ENCODE measurements at places on chromosomes 5 and 9.

GRCh38 chr5:135503871-135504270, 31.9 kb downstream of the NEUROG1 start:
- DNase-seq: no peak

- no peak for DNase-seq
These were observed 52.2 kb downstream of the PCDH1 start for GRCh38 chr5:141825791-141826560.

DNA sequence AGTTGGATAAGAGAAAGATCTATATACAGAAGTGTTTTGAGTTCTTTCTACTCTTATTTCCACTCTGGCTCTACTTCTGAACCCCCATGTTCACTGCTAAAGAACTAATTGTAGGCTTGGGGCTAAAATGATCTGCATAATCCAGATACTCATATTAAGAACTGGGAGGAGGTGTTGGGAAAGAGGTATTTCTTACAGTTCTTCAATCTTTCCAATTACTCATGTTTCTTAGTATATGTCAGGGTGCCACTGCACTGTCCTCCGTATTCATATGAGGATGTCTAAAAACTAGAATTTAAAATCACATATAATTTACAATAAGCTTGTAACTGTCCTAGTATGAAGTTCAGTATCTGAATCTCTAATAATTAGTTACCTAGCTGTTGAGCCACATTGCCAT, 12.7 kb downstream of the NIPBL start:
- no peak for DNase-seq

DNA sequence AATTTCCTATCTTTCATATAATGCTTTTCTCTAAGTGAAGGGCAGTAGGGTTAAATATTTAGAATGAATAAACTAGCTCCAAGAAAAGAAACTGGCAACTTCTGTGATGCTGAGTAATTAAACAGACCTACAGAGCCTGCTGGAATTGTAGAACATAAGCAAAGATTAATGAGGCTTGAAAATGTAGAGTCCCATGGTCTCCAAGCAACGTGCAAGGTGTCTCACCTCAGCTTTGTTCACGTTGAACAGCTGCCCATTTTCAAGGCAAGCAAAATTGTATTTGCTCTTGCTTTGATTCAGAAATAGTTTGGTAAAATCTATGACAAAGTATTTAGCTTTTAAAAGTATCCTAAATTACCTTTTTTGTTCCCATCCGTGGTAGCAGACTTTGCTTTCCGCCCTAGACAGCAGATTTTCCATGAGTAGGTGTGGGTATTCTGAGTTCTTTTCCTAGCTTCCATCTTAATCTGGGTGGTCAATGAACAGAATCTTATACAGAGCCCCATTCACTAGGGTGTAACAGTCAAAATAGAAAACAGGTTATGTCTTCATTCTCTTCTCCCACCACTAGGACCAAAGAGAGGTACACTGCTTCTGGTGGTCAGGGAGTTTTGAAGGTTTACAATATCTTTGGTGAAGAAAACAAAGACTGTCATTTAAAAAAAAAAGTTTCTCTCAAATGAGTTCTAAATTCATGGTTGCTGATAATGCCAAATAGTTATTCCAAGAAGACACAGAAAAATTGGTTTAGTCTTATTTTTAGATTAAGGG, 52.1 kb upstream of the TYRP1 start:
- DNase-seq: no peak

DNA sequence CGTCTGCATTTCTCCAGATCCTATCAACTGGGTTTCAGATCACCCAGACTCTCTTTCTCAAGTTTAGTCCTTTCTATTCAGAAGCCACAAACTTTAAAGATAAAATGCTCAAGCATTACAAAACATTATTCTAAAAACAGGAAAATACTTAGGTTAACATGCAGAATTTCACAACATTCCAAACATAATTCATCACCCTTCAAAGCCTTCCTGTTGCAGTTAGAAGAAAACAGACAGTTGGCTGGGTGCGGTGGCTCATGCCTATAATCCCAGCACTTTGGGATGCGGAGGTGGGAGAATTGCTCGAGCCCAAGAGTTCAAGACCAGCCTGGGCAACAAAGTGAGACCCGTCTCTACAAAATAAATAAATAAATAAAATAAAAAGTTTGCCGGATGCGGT, 7.7 kb upstream of the OCLN start:
- DNase-seq: peak; percentile 23

DNA sequence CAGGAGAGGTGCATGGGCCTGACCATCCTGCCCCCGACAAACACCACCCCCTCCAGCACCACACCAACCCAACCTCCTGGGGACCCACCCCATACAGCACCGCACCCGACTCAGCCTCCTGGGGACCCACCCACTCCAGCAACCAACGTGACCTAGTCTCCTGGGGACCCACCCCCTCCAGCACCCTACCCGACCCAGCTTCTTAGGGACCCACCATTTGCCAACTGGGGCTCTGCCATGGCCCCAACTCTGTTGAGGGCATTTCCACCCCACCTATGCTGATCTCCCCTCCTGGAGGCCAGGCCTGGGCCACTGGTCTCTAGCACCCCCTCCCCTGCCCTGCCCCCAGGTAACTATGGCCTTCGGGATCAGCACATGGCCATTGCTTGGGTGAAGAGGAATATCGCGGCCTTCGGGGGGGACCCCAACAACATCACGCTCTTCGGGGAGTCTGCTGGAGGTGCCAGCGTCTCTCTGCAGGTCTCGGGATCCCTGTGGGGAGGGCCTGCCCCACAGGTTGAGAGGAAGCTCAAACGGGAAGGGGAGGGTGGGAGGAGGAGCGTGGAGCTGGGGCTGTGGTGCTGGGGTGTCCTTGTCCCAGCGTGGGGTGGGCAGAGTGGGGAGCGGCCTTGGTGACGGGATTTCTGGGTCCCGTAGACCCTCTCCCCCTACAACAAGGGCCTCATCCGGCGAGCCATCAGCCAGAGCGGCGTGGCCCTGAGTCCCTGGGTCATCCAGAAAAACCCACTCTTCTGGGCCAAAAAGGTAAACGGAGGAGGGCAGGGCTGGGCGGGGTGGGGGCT, 4.6 kb downstream of the CEL start:
- no peak for DNase-seq

DNA sequence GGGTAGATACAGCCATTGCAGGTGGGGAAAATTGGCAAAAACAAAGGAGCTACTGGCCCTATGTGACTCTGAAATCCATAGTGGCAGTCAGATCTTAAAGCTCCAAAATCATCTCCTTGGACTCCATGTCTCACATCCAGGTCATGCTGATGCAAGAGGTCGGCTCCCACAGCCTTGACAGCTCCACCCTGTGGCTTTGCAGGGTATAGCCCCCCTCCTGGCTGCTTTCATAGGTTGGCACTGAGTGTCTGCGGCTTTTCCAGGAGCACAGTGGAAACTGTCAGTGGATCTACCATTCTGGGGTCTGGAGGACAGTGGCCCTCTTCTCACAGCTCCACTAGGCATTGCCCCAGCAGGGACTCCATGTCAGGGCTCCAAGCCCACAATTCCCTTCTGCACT, 1190.1 kb downstream of the CDH12 start:
- DNase-seq: no peak

DNA sequence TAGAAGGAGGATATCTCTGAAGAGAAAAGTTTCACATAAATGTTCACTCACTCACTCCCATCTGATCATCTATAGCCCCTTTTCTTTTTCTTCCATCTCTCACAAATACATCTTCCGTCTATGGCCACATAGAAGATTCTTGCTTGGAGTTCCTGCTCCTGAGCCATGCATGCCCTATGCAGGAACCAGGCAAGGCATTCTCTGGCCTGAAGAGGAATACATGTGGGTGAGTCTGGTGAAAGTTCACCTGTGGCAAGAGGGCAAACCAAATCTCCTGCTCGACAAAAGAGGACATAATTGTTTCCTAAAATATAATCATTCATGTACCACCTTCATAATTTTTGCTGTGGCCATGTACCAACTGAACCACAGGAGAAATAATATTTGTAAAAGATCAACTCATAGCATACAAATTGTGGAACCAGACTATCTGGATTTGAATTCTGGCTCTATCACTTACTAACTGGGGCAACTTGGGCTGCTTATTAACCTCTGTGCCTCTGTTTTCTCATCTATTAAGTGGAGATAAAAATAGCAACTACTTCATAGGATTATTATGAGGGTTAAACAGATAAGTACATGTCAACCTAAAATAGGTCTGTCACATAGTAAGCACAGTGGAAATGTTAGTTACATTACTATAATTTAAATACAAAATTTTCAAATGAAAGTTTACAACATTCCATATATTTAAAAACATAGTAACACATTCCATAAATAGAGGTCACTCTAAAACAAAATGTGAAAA, 121.2 kb upstream of the NFIB start:
- no peak for DNase-seq

DNA sequence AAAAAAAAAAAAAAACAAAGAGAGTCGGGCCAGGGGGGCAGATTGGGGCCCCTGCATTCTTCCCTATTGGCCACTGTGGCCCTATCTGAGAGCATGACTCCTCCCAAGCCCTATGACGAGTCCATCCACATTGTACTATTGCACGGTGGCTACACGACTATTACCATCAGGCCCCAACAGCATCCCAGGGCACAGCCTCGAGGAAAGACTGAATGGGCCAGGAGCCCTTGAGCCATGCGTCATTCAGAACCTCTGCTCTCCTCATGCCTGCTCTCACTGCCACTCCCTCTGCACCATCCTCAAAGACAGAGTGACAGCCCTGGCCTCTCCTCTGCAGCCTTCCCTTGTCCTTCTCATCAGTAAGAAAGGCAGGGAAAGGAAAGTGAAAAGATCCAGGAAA, 20.2 kb upstream of the ORM1 start:
- no peak for DNase-seq

DNA sequence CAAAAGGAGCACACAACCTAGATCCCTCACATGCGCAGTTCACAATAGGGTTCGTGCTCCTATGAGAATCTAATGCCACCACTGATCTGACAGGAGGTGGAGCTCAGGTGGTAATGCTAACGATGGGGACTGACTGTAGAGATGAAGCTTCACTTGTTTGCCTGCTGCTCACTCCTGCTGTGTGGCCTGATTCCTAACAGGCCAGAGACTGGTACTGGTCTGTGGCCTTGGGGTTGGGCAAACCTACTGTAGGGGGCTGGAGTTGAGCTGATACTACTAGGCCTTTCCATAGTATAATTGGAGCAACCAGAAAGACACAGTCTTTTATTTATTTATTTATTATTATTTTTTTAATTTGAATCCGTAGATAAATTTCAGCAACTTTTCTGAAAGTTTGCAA, 5.3 kb downstream of the LNPEP start:
- DNase-seq: no peak

DNA sequence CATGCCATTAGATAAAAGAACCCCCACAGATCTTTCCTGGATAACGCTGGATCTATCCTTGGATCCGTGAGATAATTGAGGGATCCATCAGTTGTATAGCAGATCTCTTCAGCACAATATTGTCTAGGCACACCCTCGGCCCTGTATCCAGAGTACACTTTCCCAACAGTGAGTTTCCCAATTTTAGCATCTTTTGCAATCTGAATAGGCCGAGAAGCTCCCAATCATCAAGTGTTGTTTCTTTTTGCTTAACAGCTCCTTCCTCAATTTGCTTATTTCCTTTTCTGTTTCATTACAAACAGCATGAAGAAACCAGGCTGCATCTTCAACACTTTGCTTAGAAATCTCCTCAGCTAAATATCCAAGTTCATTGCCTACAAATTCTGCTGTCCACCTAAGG, 4.4 kb upstream of the SPTLC1 start:
- no peak for DNase-seq

GRCh38 chr9:20636888-20637440, 14.7 kb upstream of the MLLT3 start:
- DNase-seq: no peak

- no peak for DNase-seq
These were observed 638.3 kb downstream of the HTR1A start for GRCh38 chr5:63323926-63324325.

DNA sequence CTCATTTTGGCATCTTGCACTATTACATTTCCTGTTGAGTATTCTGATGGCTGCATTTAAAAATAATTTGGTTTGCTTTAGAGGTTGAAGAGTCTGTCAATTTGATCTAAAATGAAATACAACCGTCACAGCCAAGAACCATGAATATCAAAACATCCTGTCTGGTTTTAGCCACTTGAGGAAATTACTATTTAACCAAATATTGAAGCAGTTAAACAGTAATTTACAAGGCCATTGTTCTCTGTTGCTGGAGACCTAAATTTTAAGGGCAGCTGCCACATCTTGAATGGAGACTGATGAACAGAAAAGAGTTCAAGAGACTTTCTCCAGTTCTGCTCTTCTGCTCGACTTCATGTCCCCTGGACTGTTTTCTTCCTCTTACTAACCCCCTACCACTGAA, 549.4 kb downstream of the LRRC70 start:
- DNase-seq: no peak

GRCh38 chr9:36276781-36277181, 18.5 kb upstream of the GNE start:
- DNase-seq: peak; percentile 42

DNA sequence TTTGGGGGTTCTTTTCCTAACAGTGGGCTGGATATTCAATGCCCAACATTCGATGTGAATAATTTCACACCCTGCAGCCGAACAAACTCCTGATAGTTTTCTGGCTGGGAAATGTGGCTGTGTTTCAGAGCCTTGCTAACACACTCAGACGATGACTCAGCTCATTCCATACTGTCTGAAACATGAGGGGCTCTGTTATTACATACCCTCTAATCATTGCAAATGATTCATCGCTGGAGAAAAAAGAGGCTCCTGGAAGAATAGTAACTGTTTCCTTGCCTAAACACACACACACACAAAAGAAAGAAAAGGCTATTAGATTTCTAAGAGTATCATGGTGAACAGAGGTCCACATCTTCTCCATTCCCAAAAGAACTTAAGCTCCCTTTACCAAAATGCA, 75.8 kb downstream of the OXCT1 start:
- peak; percentile 89 for DNase-seq

GRCh38 chr5:35317586-35317985, 87.3 kb upstream of the PRLR start:
- no peak for DNase-seq

DNA sequence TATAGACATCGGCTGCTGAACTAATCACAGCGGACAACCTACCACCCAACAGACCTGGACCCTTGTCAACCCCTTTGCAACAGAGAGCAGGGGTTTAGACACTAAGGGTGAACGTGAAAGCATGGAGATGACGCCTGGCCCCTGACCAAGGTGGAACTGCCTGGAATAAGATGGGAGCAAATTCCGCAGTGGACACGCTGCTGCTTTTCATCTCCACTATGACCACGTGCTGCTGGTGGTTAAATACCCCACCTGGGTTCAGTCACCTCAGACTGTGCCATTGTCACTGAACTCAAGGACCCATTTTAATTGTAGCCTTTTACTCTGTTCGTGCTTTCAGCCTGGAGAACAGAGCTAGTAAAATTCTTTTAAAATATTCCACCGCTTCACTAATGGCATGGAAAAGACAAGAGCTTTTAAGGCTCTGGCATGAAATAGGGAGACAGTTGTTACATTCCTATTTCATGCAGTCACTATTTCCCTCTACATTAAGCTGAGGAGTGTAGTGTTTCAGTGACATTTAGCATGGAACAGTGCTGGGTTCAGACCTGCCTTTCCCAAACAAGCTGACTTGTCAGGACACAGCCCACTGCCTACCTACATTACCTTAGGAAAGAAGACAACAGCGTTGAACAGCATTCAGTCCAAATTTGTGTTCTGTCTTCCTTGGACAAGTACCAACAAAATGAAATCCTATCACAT, 96.8 kb downstream of the ANKRD18B start:
- DNase-seq: peak; percentile 49

Measured in AG04449 (cell line).